Thymus (tissue), 14 donors: ENCODE measurements at places on chromosomes 16 and 17. TPM values are rescaled to one million over a fixed set of nuclear protein-coding genes. Genes with fewer than 3 reads are reported as not detected.

NPIPB6 gene
- total RNA-seq: 0.66 TPM

TNRC6C gene
- total RNA-seq: 12.0 TPM

PYDC1 gene
- total RNA-seq: 1.3 TPM

DNA sequence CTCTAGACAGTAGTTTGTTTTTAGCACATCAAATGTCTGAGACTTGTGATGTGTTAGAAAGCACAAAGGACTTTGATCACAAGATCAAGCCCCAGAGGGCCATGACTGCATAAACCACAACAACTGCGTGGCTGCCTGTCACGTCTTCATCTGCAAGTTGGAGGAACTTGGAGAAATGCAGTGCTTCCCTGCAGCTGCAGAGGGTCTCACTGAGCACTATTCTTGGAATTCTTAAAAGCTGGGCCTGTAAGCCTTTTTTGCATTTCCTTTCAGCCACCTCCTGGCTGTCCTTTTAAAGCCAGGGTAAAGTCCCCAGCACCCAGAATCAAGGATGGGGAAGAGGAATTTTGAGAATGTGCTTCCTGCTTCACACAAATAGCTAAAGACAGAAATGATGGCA, 431.3 kb downstream of the MAF start:
- no peak overlapping the region for H3K4me3 ChIP-seq
- H3K4me1 ChIP-seq: peaks cover 6% of the 10 kb centered on the region
- peak; percentile 68 for DNase-seq

DNA sequence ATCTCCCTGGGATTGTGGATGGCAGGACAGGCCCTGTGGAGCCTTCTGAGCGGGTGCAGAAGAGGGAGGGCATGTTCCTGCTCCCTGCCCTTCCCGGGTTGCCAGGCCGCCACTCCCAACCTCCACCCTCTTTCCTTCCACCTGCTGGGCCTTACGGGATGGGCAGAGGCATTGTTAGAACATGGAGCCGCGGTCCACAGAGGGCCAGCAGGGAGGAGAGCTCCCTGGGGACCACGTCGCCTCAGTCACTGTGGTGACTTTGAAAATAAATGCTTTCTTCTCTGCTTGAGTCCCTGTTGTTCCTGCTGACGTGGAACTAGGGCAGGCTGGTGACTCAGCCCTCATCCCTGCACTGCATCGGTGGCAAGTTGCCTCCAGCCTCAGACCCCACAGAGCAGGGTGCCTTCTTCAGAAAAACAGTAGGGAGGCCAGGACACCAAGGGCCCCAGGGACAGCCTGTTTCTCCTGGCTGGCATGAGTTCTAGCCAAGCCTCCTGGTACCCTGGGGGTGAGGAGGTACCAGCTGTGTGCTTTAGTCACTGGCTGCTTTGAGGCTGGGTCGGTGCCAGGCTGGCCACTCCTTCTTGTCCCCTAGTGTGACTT, 224.9 kb downstream of the SEC14L1 start:
- no peaks in the 10 kb centered on the region for H3K27me3 ChIP-seq
- peaks cover 53% of the 10 kb centered on the region for H3K4me1 ChIP-seq
- no peaks in the 10 kb centered on the region for H3K36me3 ChIP-seq
- DNase-seq: no peak

GRCh38 chr17:38727736-38728135, 2.4 kb upstream of the CISD3 start:
- H3K4me1 ChIP-seq: peaks cover 57% of the 10 kb centered on the region
- H3K4me3 ChIP-seq: peak overlapping the region; percentile 10
- H3K36me3 ChIP-seq: peaks cover 24% of the 10 kb centered on the region
- peak overlapping the region; percentile 88 for H3K27ac ChIP-seq
- no peak for DNase-seq
- no peaks in the 10 kb centered on the region for H3K27me3 ChIP-seq

STH gene
- not detected for total RNA-seq

GRCh38 chr17:74244548-74244947, 29.5 kb upstream of the DNAI2 start:
- DNase-seq: no peak
- no peak overlapping the region for H3K27ac ChIP-seq
- peaks cover 26% of the 10 kb centered on the region for H3K4me1 ChIP-seq
- H3K4me3 ChIP-seq: no peak overlapping the region
- H3K27me3 ChIP-seq: no peaks in the 10 kb centered on the region

DNA sequence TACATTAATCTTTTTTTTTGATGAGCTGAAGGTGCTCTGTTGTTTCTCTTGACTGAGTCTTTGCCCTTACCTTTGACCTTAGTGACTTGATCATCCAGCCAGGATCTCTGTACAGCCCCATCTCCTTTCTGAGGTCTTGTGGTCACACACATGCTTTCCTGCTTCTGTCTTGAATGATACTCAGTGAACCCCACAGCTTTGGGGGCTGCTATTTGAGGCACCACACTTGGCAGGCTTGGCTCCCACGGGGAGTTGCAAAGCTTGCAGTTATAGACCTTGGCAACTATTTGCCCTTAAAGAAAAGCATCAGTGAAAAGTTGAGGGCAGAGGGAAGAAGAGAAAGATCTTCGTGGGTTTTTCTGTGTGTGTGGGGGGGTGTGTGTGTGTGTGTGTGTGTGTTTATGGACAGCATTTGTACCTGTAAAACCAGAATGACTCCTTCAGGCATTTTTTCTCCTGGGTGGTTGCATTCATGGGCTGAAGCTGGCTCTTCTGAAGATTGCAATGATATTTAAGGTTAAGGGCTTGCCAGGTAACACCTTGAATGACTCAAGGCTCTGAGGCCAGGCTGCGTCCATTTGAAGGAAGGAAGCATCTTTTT, 101.6 kb downstream of the MSI2 start:
- H3K4me3 ChIP-seq: no peak overlapping the region
- peaks cover 58% of the 10 kb centered on the region for H3K4me1 ChIP-seq
- H3K27ac ChIP-seq: peak overlapping the region; percentile 12

SLC52A1 gene
- total RNA-seq: 0.80 TPM

OR3A3 gene
- total RNA-seq: not detected

SPATA33 gene
- total RNA-seq: 4.7 TPM

DNA sequence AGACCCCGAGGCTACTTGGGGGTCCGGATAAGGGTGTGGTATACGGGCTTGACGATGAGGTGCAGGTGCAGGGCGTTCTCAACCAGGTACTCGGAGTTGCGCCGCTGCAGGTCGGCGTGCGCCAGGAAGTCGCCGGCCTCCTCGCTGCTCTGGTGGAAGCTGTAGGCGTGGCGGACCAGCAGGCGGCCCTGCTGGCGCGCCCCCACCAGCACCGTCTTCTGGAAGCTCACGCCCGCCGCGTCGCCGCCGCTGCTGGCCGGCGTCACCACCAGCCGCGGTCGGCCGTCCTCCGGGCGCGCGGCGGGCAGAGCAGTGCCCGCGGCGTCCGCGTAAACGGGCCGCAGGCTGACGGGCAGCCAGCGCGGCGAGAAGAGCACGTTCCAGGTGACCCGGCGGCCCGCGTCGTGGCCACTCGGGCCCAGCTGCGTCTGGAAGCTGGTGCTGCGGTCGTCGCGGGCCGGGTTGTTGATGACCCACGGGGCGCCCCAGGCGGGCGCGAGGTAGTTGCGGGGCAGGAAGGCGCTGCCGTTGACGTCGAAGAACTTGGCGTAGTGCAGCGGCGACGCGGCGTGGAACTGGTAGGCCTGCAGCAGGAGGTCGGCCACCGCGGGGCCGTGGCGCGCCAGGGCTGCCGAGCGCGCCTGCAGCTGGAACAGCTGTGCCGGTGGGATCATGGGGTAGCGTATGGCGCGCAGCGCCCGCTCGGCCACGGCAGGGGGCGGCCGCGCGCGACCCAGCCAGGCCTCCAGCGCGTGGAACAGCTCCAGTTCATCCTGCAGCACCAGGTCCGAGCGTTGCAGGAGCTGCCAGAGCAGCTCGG, 4.8 kb downstream of the BTBD17 start:
- H3K4me1 ChIP-seq: no peaks in the 10 kb centered on the region
- H3K4me3 ChIP-seq: no peak overlapping the region
- H3K27me3 ChIP-seq: peaks cover 99% of the 10 kb centered on the region
- no peak overlapping the region for H3K27ac ChIP-seq
- no peaks in the 10 kb centered on the region for H3K36me3 ChIP-seq
- DNase-seq: no peak

GRCh38 chr16:85950136-85950918, 51.4 kb downstream of the IRF8 start:
- H3K4me3 ChIP-seq: no peak overlapping the region
- H3K4me1 ChIP-seq: peaks cover 2% of the 10 kb centered on the region
- DNase-seq: no peak

DNA sequence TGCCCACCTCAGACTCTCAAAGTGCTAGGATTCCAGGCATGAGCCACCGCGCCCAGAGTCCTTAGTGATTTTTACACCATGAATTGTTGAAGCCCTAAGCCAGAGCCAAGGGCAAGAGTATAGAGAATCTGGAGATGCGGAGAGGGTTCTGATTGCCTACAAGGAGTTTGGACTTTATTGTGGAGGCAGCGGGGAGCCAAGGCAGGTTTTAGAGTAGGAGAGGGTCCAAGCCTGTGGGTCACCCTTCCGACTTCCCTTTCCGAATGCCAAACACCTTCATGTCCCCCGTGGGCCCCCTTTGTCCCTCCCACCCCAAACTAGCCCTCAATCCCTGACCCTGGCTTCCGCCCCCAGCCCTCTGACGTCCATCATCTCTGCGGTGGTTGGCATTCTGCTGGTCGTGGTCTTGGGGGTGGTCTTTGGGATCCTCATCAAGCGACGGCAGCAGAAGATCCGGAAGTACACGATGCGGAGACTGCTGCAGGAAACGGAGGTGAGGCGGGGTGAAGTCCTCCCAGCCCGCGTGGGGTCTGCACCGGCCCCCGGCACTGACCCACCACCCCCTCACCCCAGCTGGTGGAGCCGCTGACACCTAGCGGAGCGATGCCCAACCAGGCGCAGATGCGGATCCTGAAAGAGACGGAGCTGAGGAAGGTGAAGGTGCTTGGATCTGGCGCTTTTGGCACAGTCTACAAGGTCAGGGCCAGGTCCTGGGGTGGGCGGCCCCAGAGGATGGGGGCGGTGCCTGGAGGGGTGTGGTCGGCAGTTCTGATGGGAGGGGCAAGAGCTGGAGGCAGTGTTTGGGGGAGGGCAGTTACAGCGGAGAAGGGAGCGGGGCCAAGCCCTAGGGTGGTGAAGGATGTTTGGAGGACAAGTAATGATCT, 7.1 kb downstream of the MIEN1 start:
- peaks cover 25% of the 10 kb centered on the region for H3K36me3 ChIP-seq
- DNase-seq: no peak
- H3K27me3 ChIP-seq: no peaks in the 10 kb centered on the region
- H3K4me1 ChIP-seq: no peaks in the 10 kb centered on the region

- no peaks in the 10 kb centered on the region for H3K27me3 ChIP-seq
- no peak for DNase-seq
- no peaks in the 10 kb centered on the region for H3K4me1 ChIP-seq
- no peak overlapping the region for H3K4me3 ChIP-seq
Observed at GRCh38 chr16:12518241-12519175, 285.2 kb downstream of the CPPED1 start.

- peaks cover 26% of the 10 kb centered on the region for H3K36me3 ChIP-seq
- DNase-seq: no peak
- no peaks in the 10 kb centered on the region for H3K27me3 ChIP-seq
- H3K4me1 ChIP-seq: no peaks in the 10 kb centered on the region
- no peak overlapping the region for H3K27ac ChIP-seq
Observed at GRCh38 chr17:51270636-51271035, 10.3 kb downstream of the UTP18 start.

GRCh38 chr16:7324321-7324720, 8.3 kb upstream of the RBFOX1 start:
- no peaks in the 10 kb centered on the region for H3K4me1 ChIP-seq
- H3K27ac ChIP-seq: no peak overlapping the region
- H3K4me3 ChIP-seq: no peak overlapping the region
- H3K27me3 ChIP-seq: no peaks in the 10 kb centered on the region
- DNase-seq: no peak

DNA sequence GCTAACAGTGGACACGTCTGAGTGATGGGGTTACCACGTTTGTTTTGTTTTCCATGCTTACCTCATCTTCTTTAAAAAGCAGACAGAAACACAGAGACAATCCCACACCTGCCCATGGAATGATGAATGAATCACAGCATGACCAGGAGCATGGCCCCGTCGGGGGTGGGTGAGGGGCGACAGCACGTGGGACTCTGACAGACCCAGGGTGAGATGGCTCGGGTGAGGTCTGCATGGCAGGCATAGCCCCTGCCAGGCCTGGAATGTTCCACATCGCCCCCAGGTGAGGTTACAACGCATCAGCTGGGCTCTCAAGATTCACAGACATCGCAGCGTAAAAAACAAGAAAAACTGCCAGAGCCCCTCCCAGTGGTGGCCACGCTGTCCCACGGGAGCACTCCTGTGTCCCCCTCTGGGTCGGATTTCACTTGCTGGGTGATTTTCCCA, 18.1 kb downstream of the SLC7A5 start:
- peaks cover 52% of the 10 kb centered on the region for H3K4me1 ChIP-seq
- H3K27ac ChIP-seq: no peak overlapping the region
- no peak overlapping the region for H3K4me3 ChIP-seq
- no peaks in the 10 kb centered on the region for H3K27me3 ChIP-seq
- H3K36me3 ChIP-seq: peaks cover 19% of the 10 kb centered on the region

GRCh38 chr16:12009462-12009861, 32.9 kb downstream of the SNX29 start:
- no peaks in the 10 kb centered on the region for H3K27me3 ChIP-seq
- H3K4me3 ChIP-seq: no peak overlapping the region
- peaks cover 3% of the 10 kb centered on the region for H3K36me3 ChIP-seq
- DNase-seq: no peak

DNA sequence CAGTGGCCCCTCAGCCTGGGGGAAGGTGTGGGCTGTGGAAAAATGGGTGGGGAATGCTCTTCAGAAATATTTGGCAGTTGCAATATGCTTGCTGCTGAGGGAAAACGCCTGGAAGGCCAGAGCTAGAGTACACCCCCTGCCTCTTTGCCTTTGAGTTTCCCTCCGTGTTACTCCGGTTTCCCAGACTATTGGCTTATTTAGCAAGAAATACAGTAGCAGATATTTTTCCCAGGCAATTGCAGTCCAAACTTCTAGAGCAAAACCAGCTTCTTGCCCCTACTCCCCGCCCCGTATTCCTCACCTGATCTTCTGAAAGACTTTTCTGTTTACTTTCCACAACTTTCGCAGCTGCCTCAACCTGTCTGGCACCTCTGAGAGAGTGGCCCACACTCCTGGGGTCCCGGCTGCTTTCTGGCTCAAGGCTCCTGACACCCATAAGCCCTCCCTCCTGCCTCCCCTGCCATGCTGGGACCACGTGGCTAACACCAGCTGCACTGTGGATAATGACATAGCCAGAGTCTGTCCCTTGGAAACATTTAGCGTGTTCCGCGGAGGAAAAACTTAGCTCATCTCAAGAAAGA, 45.8 kb upstream of the HELZ start:
- H3K27ac ChIP-seq: peak overlapping the region; percentile 55
- DNase-seq: no peak
- no peaks in the 10 kb centered on the region for H3K27me3 ChIP-seq
- H3K36me3 ChIP-seq: no peaks in the 10 kb centered on the region
- H3K4me3 ChIP-seq: no peak overlapping the region
